Stimulated activated CD4-positive, alpha-beta T cell treated with anti-CD3 and anti-CD28 coated beads, Interleukin-2, amount 100 ng/mL, for 48 hours (primary cell): ENCODE measurements at places on chromosomes 7 and 10.

DNA sequence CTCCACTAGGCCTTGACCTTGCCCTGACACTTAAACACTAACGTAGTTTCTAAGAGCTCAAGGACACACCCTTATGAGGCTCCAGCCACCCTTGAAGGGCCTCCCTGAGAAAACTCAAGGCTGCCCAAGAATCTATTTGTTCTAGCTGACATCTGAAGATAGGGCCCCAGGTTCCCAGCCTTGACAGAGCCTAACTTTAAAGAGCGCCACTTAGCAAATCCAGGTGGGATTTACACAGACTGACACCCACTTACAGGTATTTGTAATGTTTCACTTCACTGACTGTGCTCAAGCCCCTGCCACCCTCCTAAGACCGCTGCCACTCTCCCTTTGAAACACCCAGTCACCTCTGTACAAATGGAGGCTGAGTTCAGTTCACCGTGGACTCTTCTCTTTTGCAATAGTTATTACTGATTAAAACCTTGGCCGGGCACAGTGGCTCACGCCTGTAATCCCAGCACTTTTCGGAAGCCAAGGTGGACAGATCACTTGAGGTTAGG, 90.4 kb downstream of the SVOPL start:
- DNase-seq: no peak

- no peak for DNase-seq
These were observed 356.6 kb downstream of the PAXIP1 start for GRCh38 chr7:154646126-154647013.

DNA sequence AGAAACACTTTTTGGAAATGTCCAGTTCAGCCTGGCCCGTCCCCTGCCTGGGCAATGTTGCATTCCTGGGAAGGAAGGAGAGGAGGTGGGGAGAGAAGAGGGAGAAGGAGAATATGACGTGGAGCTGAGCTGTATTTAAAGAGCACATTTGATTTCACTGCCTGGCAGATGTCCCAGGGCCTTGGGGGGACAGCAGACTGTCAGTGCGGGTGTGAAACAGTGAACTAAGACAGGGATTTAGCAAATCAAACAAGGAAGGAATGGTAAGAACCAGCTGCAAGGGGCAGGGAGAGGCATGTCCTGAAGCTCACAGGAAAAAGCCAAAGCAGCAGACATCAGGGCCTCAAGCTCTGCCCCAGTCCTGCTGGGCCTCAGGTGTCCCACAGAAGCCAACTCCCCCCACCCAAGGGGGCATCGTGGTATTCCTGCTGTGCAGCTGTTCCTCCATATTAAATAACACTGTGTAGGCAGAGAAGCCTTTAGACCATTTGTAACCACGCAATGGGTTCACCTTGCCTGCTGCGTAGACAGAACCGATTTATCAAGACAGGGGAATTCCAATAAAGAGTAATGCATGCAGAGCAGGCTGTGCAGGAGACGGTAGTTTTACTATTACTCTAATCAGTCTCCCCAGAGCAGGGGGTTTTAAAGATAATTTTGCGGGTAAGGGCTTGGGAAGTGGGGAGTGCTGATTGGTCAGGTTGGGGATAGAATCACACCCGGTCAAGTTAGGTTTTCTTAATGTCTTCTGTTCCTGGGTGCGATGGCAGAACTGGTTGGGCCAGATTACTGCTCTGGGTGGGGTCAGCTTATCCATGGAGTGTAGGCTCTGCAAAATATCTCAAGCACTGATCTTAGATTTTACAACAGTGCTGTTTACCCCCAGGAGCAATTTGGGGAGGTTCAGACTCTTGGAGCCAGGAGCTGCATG, 18.3 kb downstream of the LEP start:
- DNase-seq: no peak

- DNase-seq: no peak
These were observed 341 bp downstream of the GOT1 start for GRCh38 chr10:99430116-99430450.

GRCh38 chr7:97422046-97422445, 304.5 kb downstream of the SDHAF3 start:
- DNase-seq: no peak

DNA sequence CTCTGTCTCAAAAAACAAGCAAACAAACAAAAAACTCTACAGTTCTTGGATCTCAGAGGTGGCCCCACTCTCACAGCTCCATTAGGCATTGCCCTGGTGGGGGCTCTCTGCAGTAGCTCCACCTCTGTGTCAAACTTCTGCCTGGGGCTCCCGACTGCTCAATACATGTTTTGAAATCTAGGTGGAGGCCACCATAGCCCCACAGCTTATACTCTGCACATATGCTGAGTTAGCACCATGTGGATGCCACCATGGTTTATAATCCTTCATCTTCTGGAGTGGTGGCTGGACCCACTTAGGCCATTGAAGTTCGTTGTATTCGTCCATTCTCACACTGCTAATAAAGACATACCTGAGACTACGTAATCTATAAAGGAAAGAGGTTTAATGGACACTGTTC, 78.4 kb downstream of the SEPTIN14 start:
- no peak for DNase-seq
